T-cell (primary cell): ENCODE measurements at places on chromosomes 11 and 22. TPM values are rescaled to one million over a fixed set of nuclear protein-coding genes. Genes with fewer than 3 reads are reported as not detected.

Gene IL10RA
- total RNA-seq, result 450 TPM

Gene MAPK8IP1
- 0.90 TPM for total RNA-seq

Gene HBG1
- total RNA-seq, result not detected

Gene ACR
- not detected for total RNA-seq

Gene HOATZ
- total RNA-seq, result not detected

Gene OR5B12
- total RNA-seq, result not detected

Gene SLC25A45
- 18.7 TPM for total RNA-seq

Gene CCDC85B
- 38.0 TPM for total RNA-seq

Gene SERPING1
- 2.8 TPM for total RNA-seq

Gene CD3E
- total RNA-seq, result 555 TPM

Gene SYCE3
- not detected for total RNA-seq

Gene CSF2RB
- total RNA-seq, result 4.1 TPM

Gene RAG1
- 0.35 TPM for total RNA-seq

Gene SLC17A6
- not detected for total RNA-seq

Gene POU2AF2
- not detected for total RNA-seq

Gene CBLIF
- total RNA-seq, result not detected

Gene YAP1
- 0.82 TPM for total RNA-seq

Gene UPK2
- total RNA-seq, result not detected

Gene ARHGAP42
- total RNA-seq, result 0.49 TPM

Gene DDTL
- 4.2 TPM for total RNA-seq

Gene ALG8
- 23.1 TPM for total RNA-seq

Gene MIOX
- not detected for total RNA-seq

Gene GGTLC3
- not detected for total RNA-seq

Gene OOSP3
- total RNA-seq, result not detected

Gene CDC42EP1
- 0.62 TPM for total RNA-seq

Gene ALKBH3
- total RNA-seq, result 26.6 TPM

Gene CD3D
- 409 TPM for total RNA-seq

Gene FOLR1
- not detected for total RNA-seq
